BE2C (cell line): ENCODE measurements at places on chromosomes 2 and 18.

DNA sequence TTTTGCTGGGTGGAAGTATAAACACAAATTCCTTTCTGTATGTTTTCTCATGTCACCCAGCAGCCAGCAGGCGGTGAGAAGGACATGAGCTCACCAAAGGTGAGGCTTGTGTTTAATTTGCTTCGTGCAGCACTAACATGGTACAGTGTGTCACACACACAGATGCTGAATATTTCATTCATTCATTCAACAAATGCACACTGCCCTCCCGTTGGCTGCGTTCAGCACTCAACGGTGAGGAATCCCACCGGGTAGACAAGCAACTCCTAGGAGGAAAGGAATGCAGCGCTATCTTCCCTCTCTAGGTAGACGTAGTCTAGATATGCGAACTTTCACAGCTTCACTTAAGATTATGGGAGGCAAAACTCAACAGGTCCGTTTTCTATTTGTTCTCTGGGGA, 85.1 kb downstream of the LONRF2 start:
- no peak for DNase-seq

DNA sequence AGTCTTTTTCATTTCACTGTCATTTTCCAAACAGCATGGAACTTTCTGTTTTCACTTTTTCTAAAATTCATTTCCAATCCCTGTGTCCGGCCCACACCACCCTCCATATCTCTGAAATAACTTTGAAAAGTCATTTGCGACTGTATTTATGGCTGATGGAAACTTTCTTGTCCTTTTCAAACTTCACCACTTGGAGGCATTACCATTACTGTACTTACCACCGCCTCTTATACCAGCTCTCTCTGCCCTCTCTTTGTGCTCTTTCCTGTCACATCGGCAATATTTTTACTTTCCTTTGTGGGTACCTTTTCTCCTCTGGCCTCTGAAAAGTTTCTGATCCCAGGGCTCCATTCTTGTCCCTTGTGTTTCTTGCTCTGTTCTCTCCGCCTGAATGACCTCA, 39.5 kb upstream of the IL1RL1 start:
- no peak for DNase-seq

- no peak for DNase-seq
Observed at GRCh38 chr2:5885451-5886173, 193.4 kb downstream of the SOX11 start.

GRCh38 chr18:56235481-56236013, 402.8 kb downstream of the TXNL1 start:
- DNase-seq: no peak

DNA sequence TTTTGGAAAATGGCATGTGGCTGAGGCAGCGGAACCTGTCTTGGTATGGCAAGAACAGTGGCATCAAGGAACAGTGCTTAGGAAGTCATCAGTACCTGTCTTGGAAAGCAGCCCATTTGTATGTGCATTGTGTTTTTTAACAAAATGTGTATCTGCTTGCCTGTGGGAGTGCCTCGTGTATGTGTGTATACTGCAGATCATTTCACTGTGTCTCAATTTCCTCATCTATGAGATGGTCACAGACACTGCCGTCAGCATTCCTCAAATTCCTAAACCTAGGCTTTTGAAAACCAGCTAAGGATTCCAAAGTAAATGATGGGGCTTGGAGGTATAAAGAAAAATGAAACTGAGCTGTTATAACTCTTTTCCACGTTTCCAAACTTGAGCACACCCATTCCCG, 441.3 kb downstream of the RND3 start:
- no peak for DNase-seq

DNA sequence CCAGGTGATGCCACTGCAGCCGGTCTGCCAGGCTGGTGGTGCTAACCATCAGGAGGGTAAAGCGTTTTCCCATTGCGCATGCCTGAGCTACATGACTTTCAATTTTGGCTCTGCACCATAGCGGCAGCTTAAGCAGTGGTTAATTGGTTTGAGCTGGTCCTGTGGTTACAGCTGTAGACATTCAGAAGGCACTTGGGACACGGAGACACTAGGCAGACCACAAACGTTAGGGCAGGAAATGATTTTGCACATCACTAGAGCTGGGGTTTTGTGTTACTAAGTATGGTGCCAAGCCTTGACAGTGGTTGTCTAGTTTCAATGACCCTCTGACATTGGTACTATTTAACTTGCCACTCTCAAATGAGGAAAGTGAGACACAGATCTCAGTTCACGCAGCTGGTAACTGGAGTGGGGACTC, 28.9 kb upstream of the CNOT11 start:
- DNase-seq: no peak
